ENCODE measurements at places on chromosomes 12 and 14.
A peak's percentile ranks its signal among the peaks of the same experiment; 100 is the strongest.

- no peak for DNase-seq
Measured at GRCh38 chr12:60391051-60391450, 795.2 kb downstream of the SLC16A7 start.

- DNase-seq: no peak
Measured at GRCh38 chr12:125194987-125195386, 129.8 kb downstream of the AACS start.

- no peak for DNase-seq
Measured at GRCh38 chr12:91868054-91868453, 277.6 kb downstream of the BTG1 start.

GRCh38 chr12:88579161-88579517 lies 1.1 kb downstream of the KITLG start:
- DNase-seq: no peak

- no peak for DNase-seq
Measured at GRCh38 chr14:72753879-72754400, 140.0 kb downstream of the DPF3 start.

- DNase-seq: no peak
Measured at GRCh38 chr12:118982302-118982701, 961 bp downstream of the SRRM4 start.

DNA sequence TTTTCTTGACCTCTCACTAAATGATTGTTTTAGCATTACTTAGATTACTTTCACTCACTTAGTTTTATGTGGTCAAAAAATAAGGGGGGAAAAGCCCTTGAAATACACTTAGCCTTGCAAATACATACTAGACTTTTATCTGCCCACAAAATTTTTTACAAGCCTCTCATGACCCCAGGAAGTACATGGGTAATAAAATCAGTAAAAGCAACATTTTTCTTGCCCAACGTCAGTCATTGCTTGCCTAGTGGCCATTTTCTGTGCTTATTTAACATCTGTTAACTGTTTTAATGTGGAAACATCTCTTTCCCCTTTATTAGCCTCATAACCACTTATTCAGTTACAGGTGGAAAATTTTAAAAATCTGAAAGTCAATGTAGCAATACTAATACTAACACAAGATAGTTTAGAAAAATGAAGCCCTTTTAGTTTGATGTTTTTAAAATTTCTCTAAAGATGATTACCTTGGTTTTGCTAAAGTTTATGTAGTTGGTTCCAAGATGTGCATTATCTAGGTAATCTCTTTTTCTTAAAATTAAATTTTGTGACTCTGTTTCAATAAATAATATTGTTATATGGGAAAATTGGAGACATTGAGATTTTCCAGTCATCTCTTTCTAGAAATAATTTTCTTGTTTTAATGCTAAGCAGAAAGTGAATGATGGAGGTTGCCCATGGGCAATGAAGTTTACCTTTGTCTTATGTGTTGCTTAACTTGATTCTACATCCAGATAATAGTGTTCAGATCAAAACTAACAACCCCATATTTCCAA lies 175.5 kb downstream of the TMTC2 start:
- no peak for DNase-seq

DNA sequence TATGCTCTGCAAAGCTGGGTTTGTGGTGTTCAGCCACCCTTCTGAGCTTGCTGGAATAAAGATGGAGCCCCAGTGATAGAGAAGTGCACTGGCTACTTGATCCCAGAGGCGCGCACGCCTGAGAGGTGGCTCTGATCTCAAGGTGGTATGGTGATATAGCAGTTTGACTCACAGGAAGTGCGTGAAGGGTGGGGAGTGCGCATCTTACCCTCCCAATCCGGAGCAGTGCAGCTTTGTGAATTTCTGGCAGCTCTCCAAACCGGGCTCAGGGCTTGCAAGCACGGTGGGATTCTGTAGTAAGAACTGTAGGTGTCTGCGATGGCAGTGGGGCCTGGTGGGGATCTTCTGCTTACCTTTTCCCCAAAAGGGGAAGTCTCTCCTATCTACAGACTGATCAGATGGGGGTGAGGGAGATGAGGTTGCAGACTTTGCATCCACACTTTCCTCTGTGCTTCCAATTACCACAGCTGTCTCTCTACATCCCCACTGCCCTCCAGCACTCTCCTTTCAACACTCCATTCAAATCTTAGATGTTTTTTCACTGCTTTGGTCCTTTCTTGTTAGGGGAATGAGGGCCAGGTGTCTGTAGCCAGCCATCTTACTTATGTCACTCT lies 197.4 kb upstream of the SLC38A2 start:
- no peak for DNase-seq

GRCh38 chr12:110756611-110757010 lies 13.9 kb upstream of the PPP1CC start:
- DNase-seq: no peak

DNA sequence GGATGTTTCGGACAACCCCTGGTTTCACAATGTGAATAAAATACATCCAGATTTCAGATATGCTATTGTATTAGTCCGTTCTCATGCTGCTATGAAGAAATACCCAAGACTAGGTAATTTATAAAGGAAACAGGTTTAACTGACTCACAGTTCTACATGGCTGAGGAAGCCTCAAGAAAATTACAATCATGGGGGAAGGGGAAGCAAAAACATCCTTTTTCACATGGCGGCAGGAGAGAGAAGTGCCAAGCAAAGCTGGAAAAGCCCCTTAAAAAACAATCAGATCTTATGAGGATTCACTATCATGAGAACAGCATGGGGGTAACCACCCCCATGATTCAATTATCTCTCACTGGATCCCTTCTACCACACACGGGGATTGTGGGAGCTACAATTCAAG lies 451.7 kb downstream of the MDGA2 start:
- no peak for DNase-seq

GRCh38 chr12:27747111-27747820 lies 32.8 kb upstream of the KLHL42 start:
- DNase-seq: no peak

DNA sequence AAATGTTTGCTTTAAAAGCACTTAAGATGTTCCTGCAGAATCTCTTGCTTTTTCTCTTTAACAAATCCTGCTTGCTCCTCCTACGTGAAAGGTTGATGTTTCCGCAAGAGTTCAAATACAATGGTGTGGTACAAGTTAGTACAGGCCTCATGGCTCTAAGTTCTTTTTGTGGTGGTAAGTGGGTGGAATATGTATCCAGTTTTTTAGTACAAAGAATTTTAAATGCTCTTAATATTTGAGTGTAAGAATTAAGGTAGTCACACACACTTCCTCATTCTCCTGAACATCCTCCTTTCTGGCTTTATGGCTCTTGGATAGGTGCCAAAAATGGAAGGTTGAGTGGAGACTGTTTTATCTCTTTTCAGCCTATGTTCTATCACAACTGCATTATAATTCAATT lies 1.8 kb downstream of the OTOGL start:
- DNase-seq: peak; percentile 14

DNA sequence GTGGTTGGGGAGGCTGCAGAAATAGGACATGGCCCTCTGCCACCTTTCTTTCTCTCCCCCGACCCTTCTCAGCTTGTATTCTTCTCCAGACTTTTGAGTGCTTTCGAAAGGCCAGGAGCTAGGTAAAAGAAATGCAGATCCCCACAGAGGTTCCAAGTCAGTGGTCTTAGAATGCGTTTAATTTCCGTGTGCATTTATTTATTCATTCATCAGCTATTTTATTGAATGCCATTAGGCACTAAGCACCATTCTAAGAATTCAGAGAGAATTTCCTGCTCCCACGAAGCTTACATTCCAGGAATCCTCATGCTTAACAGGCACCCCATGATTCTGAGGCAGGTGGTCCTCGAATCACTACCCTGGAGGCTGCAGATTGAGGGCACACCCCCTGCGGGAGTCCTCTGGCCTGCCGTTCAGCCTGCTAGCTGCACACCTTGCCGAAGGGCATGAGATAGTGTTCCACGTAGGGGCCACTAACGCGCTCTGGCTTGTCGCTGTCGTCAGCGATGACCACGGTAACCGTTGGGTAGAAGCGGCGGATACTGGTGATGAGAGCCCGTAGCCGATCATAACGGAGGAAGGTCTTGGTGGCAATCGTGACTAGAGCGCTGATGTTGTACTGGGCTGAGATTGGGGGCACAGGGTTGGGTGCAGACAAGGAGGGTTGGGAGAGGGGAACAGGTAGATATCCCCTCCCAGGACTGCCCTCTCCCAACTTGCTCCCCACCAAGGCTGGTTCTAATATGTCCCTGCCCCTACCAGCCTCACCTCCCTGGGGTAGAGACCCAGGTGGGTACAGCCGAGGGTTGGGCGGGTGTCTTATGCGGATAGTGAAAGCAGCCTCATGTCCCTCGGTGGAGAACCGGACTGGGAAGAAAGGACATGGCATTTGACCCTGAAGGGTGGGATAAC lies 4.5 kb downstream of the B4GALNT1 start:
- DNase-seq: no peak

DNA sequence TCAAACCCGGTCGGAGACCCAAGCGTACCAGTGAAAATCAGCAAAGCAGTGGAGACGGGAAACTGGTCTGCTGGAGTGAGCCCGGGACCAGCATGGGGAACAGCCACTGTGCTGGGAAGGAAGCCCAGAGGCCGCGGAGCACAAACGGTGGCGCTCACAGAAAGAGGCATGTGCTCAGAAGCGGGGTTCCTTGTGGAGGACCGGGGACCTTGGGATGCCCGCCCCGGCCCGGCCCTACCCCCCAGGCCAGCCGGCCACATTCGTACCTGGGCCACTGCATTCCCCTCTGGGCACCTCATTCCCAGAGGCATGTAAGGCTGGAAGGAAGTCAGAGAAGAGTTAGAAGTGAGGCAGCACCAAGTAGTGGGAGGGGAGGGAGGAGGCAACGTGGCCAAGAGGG lies 79.3 kb downstream of the RFLNA start:
- DNase-seq: no peak

GRCh38 chr12:119857041-119857591 lies 20.0 kb downstream of the CIT start:
- DNase-seq: no peak

DNA sequence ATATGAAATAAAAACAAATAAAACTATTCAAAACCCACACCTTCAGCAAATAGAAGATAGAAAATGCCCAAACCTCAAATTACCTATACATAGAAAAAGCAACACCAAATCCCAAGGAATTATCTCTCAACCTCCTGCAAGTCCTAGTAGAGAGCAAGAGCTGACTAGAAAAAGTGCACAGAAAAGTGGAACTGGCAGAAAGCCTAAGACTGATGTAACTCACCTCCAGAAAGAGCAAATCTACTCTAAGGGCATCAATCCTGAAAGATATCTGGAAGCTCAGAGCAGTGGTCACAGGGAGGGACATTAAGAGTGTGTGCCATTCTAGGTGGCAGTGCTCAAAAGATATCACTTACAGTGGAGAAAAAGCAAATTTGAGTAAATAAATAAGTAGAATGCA lies 62.1 kb upstream of the PLEKHG7 start:
- DNase-seq: no peak

DNA sequence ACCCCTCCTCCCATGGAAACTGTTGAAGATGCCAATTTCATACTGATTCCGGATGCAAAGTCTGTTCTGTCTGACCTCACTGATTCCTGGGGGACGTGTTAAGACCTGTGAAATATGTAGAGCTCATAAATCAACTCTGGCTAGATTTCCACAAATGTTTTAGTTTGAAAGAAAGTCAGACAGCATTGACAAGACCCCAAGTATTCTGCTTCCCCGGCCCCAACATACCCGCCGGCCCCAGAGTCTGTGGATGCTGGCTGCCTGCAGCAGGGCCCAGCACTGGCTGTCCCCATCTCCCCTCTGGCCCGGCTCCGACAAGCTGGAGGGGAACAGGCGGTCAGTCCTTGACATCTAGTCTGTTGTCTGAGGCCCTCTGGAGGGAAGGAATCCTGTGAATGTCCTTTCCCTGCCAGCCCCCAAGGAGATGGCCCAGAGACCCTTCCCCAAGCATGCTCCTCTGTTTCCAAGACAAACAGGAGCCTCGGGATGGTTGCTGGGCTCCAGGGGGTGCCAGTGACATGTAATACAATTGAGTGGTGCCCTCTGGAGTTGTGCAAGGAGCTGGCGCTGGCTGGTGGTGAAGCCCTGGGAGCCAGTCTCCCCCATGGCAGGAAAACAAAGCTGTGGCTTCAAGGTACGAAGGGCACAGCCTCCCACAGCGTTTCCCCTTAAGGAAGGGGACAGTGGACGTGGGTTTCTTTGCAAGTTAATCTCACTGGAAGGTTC lies 22.3 kb downstream of the FBLN5 start:
- no peak for DNase-seq

DNA sequence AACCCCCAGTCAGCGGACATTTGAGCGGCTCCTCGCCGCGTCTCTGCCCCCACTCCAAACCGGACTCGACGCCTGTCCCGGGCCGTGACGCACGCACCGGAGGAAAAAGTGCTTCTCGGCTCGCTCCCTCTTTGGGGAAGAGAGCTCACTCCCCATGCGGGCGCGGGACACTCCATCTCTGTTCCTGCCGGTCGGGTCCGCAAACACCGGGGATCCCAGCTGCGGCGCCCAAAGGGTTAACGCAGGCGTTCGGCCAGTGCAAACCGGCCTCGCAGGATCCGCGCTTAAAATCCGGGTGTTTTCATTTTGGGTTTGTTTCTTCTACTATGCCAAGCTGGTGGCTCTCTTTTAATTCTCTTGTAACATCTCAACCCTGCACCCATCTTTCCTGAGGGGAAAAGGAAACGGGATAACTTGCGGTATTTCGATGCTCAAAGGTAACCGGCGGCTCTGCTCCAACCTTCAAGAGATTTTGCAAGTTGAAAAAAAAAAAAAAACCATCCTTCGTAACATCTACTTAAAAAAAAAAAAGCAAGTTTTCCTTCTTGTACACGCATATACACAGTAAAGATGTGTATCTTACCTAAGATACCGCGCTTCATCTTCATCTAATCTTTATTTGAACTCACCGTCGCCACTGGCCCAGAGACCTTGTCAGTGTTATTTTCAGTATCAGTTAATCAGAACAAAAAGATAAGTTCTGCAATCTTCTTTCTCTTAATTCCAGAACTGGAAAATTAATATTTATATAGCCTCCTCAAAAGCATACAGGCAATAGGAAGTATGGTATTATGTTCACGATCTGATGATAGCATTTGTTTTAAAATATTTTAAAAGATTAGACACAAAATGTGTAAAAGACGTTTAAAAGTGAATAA lies 1.6 kb upstream of the ATP2B1 start:
- no peak for DNase-seq

DNA sequence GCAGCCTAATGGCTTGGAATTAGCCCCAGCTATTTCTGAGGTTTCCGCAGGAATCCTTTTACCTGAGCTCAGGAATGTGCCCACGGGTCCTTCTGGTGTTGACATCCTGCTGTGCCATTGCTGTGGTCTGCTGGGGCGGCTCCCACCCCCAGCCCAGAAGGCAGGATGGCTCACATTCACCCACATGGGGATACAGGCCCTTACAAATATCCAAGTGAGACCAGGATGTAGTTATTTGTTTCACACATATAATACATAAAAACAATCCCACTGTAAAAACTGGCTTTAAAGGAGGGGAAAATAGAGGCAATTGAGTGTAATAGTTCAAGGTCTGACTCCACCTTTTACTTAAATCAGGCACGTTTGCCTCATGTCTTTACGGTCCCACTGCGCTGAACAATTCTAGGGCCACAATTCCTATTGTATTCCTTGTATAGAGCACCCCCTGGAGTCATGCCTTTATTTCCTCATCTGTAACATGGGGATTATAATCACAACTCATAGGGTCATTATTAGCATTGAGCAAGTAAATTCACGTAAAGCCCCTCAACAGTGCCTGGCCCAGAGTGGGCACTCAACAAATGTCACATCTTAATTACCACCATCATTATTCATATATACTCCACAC lies 57.2 kb upstream of the FICD start:
- DNase-seq: no peak

All from pons (tissue), 1 donor.